Renal cortical epithelial cell (primary cell): ENCODE measurements at places on chromosomes 2 and 18. TPM values are rescaled to one million over a fixed set of nuclear protein-coding genes. Genes with fewer than 3 reads are reported as not detected.

- DNase-seq = no peak
Measured at GRCh38 chr18:55390898-55391297, 197.1 kb downstream of the TCF4 start.

- DNase-seq = no peak
Measured at GRCh38 chr2:161964160-161964559, 109.9 kb downstream of the DPP4 start.

The TRIM43 gene
- 0.05 TPM in 1 of 2 replicates, not detected in the other for total RNA-seq

GRCh38 chr18:12391487-12392165 is 14.6 kb upstream of the AFG3L2 start:
- DNase-seq = peak; percentile 36

The GLI2 gene
- total RNA-seq = under 0.01 and 0.45 TPM in 2 replicates

The ADD2 gene
- 0.35 and 2.3 TPM in 2 replicates for total RNA-seq

- DNase-seq = no peak
Measured at GRCh38 chr2:3108710-3109702, 268.6 kb downstream of the EIPR1 start.
